ENCODE measurements at places on chromosomes 3 and 15.

GRCh38 chr3:119239206-119239820, 1.4 kb downstream of the B4GALT4 start:
- DNase-seq, result no peak

DNA sequence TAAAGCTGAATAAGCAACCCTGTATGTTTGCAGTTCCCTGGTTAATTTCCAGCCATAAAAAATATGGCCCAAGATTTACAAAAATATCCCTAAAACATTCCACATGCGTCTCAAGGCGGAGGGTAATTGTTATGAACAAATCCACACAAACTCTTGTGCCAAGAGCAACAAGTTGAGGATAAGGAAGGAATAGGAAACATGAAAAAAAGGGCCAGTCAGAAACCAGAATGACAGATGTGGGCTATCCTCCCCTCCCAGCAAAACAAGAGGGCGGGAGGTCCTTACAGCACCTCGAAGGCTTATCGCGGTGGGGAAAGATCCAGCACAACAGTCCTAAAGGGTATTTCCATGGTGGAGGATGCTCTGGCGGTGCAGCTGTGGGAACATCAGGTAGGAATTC, 155.6 kb upstream of the HES1 start:
- no peak for DNase-seq

GRCh38 chr15:64697911-64698369, 77.4 kb downstream of the RBPMS2 start:
- no peak for DNase-seq

- no peak for DNase-seq
Measured at GRCh38 chr15:89822026-89822425, 7.4 kb upstream of the ANPEP start.

- DNase-seq, result no peak
Measured at GRCh38 chr3:175257123-175257522, 398.0 kb downstream of the NAALADL2 start.

Measured in stromal cell of bone marrow (primary cell).